ENCODE measurements at places on chromosomes 5 and 9.

DNA sequence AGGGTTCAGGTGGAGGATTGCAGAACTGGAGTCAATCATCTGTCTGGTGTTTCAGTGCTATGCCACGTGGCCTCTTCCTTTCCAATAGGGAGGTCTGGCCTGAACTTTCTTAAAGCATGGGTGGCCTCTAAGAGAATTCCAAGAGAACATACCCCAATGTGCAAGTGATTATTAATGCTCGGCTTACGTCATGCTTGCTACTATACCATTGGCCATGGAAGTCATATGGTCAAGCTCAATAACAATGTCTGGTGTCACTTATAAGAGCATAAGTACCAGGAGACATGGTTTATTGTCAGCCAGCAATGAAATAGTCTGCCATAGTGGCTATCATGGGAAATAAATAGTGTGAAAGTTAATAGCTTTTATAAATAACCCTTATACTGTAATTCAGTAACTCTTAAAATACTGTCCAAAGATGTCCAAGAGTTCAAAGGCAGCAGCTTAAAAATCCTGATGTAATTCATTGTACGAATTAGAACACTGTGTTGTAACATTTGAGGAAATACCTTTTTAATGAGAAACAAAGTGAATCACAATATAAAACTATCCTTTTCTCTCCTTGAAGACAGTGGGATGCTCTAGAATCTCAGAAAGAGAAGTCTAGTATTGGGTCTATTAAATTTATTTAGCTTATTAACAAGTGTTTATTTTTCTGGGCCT is 355.4 kb upstream of the PRR16 start:
- DNase-seq: no peak

GRCh38 chr9:129287619-129288305 is 109.7 kb upstream of the IER5L start:
- no peak for DNase-seq

GRCh38 chr5:56277573-56277972 is 44.4 kb upstream of the ANKRD55 start:
- no peak for DNase-seq

DNA sequence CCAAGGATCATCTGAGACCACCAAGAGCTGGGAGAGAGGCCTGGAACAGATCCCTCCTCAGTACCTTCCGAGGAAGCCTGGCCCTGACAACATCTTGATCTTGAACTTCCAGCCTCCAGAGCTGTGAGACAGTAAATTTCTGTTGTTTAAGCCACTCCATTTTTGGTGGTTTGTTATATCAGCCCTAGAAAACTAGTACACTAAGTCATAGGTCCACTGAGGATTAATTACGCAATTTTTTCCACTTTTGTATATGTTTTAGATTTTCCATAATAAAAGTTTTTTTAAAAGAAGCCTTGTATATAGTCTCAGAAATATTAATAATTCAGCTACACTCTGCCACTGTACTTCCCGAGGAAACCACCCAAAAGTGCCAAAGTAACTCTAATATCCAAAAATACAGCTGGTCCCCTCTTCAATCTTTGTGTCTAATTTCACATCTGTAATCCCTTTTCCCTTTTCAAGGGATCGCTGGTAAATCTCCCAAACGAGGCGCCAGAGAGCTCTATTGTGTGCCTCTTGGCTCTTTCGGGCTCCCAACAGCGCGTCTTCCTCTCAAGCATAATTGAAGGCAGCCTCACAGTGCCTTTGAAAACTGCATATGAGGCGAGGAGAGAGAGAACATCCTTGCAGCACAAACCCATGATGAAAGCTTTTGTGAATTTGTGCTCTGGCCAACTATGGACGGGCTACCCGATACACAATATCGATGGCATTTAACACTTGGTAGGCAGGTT is 32.7 kb downstream of the PRUNE2 start:
- no peak for DNase-seq

- DNase-seq: no peak
These were observed 6.6 kb downstream of the ANKDD1B start for GRCh38 chr5:75617736-75618352.
